ENCODE measurements at places on chromosomes 3 and 15. TPM values are rescaled to one million over a fixed set of nuclear protein-coding genes. Genes with fewer than 3 reads are reported as not detected.

- DNase-seq = no peak
These were observed 1.1 kb downstream of the LSAMP start for GRCh38 chr3:116444115-116444747.

TRIM42 gene
- total RNA-seq = not detected

ENTPD3 gene
- not detected for total RNA-seq

OIP5 gene
- total RNA-seq = 5.7 TPM

- DNase-seq = no peak
These were observed 2.0 kb downstream of the ISLR start for GRCh38 chr15:74175271-74176191.

- no peak for DNase-seq
These were observed 60.9 kb downstream of the LRRC28 start for GRCh38 chr15:99312228-99312627.

GRCh38 chr3:196044513-196044912 lies 37.4 kb downstream of the TFRC start:
- DNase-seq = no peak

TMEM212 gene
- not detected for total RNA-seq

Data from hematopoietic multipotent progenitor cell (in vitro differentiated cells).